ENCODE measurements at places on chromosomes 7 and 10. TPM values are rescaled to one million over a fixed set of nuclear protein-coding genes. Genes with fewer than 3 reads are reported as not detected.

Gene EN2
- not detected for total RNA-seq

Gene ADAMTS14
- total RNA-seq = 0.21 TPM

DNA sequence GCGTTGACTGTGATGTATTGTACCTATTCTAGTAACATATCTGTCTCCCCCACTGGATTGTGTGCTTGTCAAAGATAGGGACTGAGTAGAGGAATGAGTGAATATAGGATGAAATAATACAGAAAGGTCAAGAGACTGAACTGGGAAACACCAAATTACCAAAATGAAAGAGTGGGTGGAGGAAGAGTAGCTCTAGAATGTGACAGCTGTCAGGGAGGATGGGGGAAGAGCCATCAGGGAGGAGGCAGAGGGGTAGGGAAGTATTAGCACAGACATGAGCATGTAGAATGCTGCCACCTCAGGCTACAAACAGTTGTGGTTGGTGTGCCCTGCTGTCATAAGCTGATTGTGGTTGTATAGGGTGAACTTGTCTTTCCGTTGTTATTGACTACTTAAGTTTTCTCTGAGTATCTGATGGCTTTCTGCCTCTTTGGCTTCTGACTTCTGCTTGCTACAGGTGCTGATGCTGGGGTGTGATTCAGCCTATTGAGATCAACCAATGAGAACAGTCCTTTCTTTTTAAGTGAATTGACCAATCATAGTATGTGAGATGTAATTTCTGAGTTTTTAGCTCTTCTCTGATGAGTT, 5.6 kb downstream of the CCSER2 start:
- peaks cover 52% of the 10 kb centered on the region for H3K4me1 ChIP-seq
- H3K27me3 ChIP-seq = no peaks in the 10 kb centered on the region
- H3K4me3 ChIP-seq = peak overlapping the region; percentile 54
- DNase-seq = peak; percentile 54
- H3K36me3 ChIP-seq = peaks cover 7% of the 10 kb centered on the region
- peak overlapping the region; percentile 90 for H3K27ac ChIP-seq

Gene TMEM130
- total RNA-seq = 0.42 TPM

- no peaks in the 10 kb centered on the region for H3K4me1 ChIP-seq
- DNase-seq = no peak
- no peaks in the 10 kb centered on the region for H3K27me3 ChIP-seq
- H3K27ac ChIP-seq = no peak overlapping the region
- H3K4me3 ChIP-seq = no peak overlapping the region
These were observed 89.6 kb downstream of the PPP1R17 start for GRCh38 chr7:31776616-31777015.

- peaks cover 10% of the 10 kb centered on the region for H3K27me3 ChIP-seq
- H3K4me1 ChIP-seq = peaks cover 11% of the 10 kb centered on the region
- no peaks in the 10 kb centered on the region for H3K36me3 ChIP-seq
- no peak overlapping the region for H3K4me3 ChIP-seq
These were observed 70.4 kb downstream of the PYROXD2 start for GRCh38 chr10:98344589-98345038.

DNA sequence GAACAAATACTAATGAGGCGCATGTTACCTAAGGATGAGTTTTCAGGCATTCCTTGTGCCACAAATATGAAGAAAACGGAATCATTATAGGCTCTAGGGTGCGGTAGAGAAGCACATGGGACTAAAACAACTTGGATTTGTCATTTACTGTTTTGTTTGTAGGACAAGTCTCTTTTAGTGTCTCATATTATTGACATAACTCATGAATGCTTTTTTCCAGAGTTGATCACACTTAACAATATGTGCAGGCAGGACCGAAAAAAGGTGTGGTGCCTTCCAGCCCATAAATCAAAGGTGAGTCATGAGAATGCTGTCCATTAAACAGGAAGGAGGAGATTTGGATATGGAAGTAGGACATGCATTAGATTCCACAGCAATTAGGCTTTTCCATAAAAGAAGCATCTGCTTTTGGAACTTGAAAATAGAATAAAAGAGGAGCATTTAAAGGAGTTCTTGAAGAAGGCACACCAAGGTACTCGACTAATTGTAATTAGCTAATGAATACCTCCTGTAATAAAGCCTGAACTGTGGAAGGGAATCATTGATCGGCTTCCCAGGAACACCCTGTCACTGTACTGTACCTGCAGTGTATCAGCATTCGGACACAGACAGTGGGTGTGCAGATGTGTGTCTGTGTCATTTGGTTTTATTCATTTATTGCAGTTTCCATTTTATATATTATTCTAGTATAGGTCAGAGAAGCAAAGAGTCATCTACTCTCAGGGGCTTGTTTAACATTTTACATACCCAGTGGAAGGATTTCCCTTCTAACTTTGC, 119.7 kb upstream of the KLF14 start:
- H3K27ac ChIP-seq = no peak overlapping the region
- H3K4me3 ChIP-seq = no peak overlapping the region
- H3K4me1 ChIP-seq = no peaks in the 10 kb centered on the region
- no peaks in the 10 kb centered on the region for H3K27me3 ChIP-seq

GRCh38 chr10:32148864-32149251, 92.6 kb upstream of the KIF5B start:
- peak overlapping the region; percentile 94 for H3K27ac ChIP-seq
- peak overlapping the region; percentile 45 for H3K4me3 ChIP-seq
- no peaks in the 10 kb centered on the region for H3K27me3 ChIP-seq
- peaks cover 41% of the 10 kb centered on the region for H3K4me1 ChIP-seq
- DNase-seq = no peak

Gene ZNF804B
- total RNA-seq = not detected

GRCh38 chr10:38093816-38094157, 350 bp upstream of the ZNF37A start:
- peaks cover 26% of the 10 kb centered on the region for H3K4me1 ChIP-seq
- peak overlapping the region; percentile 87 for H3K4me3 ChIP-seq
- H3K36me3 ChIP-seq = peaks cover 38% of the 10 kb centered on the region
- no peak for DNase-seq

DNA sequence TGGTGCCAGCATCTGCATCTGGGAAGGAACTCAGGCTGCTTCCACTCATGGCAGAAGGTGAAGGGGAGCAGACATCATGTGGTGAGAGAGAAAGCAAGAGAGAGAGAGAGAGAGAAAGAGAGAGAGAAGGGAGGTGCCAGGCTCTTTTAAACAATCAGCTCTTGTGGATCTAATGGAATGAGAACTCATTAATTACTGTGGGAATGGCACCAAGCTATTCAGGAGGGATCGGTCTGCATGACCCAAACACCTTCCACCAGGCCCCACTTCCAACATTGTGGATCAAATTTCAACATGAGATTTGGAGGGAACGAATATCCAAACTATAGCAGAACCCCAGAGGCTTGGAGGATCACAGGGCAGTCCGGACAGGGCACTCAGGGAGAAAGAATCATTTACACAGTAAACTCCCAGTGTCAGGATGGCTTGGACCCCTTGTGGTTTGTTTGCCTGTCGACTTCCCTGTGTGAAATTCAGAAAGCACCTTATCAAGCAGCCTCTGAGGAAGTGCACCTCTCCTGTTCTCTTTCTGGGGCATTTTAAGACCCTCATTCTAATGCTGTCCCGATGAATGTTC, 308.5 kb downstream of the REEP3 start:
- no peaks in the 10 kb centered on the region for H3K27me3 ChIP-seq
- no peaks in the 10 kb centered on the region for H3K36me3 ChIP-seq
- no peak for DNase-seq
- no peaks in the 10 kb centered on the region for H3K4me1 ChIP-seq
- H3K4me3 ChIP-seq = no peak overlapping the region

- no peaks in the 10 kb centered on the region for H3K36me3 ChIP-seq
- no peak for DNase-seq
- no peak overlapping the region for H3K4me3 ChIP-seq
- H3K4me1 ChIP-seq = peaks cover 25% of the 10 kb centered on the region
- H3K27me3 ChIP-seq = peaks cover 5% of the 10 kb centered on the region
These were observed 23.3 kb downstream of the CALML3 start for GRCh38 chr10:5547931-5548660.

Gene AKR1C8
- 0.22 TPM for total RNA-seq

DNA sequence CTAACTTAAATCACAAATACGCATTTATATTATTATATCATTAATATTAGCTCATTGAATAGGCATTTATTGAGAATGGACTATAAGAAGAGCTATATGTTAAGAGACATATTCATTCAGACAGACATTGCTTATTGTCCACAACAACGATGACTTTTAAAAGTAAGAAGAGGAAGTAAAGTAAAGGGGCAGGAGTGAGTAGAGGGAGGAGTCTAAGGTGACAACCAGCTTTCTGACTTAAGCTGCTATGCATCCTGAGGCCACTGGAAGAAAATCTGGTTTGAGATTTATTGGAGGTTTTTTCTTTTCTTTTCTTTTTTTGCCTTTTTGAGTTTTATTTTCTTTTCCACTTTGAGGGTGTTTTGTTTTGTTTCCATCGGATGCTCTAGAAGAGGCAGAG, 723.5 kb downstream of the GRM8 start:
- no peak for DNase-seq
- no peak overlapping the region for H3K27ac ChIP-seq
- no peaks in the 10 kb centered on the region for H3K36me3 ChIP-seq
- H3K4me1 ChIP-seq = no peaks in the 10 kb centered on the region

Gene CLCN1
- total RNA-seq = not detected

- peaks cover 1% of the 10 kb centered on the region for H3K36me3 ChIP-seq
- H3K4me1 ChIP-seq = peaks cover 35% of the 10 kb centered on the region
- DNase-seq = peak; percentile 82
- H3K27ac ChIP-seq = peak within 1 kb of the TSS; percentile 80
These were observed at the start of gene IMPDH1 for GRCh38 chr7:128409596-128410450. Gene IMPDH1, minus strand, starts transcription at chr7:128409982. Its CDS starts 81 bp downstream, at chr7:128409901.

DNA sequence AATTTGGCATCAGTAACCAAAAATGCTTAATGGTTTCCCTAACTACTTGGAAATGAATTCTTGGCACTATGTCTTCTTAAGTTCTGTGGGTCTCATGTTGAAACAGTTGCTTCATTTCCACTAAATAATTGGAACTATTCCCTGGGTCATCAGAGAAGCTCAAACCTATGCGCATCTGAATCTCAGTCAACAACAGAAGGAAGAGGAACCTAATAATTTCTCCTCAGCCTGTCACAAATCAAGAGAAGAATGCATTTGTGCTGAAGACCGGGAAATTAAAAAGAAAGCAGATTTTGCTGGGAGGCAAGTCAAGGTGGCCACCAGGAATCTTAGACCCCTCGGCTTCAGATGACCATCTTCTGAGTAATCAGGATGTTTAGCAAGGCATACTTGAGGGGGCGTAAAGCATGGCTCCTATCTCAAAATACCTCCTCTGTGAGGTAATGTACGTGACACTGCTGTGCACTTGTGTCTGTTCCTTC, 41.4 kb downstream of the TOMM7 start:
- H3K27ac ChIP-seq = no peak overlapping the region
- H3K27me3 ChIP-seq = peaks cover 18% of the 10 kb centered on the region
- H3K4me1 ChIP-seq = no peaks in the 10 kb centered on the region
- no peak overlapping the region for H3K4me3 ChIP-seq
- DNase-seq = no peak

DNA sequence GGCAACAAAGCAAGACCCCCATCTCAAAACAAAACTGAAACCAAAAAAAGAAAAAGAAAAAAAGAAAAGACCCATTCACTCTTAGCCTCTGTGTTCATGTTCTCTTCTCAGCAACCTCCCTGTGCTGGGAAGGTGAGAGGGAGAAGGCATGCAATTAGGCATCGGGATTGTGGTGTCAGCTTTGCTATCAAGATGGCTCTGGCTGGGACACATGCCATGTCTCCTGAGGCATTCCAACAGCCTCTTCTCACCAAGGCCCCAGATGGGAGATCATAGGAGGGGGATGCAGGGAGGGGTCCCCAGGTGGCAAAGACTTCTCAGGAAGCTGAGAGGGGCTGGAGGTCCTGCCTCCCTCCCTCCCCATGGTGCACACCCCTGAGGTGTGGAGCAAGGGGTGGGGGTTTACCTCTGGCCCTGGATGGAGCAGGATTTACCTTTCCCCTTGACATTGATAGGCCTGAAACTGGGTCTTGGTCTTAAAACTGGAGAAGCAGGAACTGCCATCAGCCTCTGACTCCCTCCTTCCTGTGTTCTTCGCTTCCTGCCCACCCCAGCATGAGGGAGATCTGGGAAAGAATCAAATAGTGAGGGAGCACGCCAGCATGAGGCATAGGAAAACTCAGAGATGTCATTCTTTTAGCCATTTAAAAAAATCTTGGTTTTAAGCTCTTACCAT, 96.2 kb upstream of the DUSP5 start:
- H3K27ac ChIP-seq = no peak overlapping the region
- DNase-seq = no peak
- peaks cover 6% of the 10 kb centered on the region for H3K27me3 ChIP-seq
- peaks cover 5% of the 10 kb centered on the region for H3K36me3 ChIP-seq
- H3K4me1 ChIP-seq = peaks cover 55% of the 10 kb centered on the region
- H3K4me3 ChIP-seq = no peak overlapping the region

Gene CPVL
- total RNA-seq = not detected

DNA sequence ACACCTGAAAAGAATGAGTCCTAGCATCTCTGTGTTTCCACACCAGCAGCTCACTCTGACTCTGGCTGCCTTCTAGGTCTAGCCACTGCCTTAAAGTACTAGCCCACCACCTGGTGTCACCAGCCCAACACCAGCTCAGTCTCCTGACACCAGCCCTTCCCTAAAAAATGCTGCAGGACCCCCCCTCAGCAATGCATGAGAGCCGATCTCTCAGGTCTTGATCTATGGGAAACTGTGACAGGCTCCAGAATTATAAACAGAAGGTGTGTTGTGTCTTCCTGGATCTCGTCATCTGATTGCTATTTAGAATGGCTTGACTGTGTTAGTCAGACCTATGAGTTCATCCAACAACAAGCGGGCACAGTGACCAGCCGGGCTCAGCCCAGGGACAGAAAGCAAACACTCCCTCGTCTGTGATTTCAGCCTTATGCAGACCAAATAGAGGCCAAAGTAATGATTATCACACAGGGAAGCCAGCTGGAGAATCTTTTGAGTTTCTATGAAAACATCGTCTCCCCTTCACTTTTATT, 66.6 kb downstream of the CUBN start:
- H3K4me3 ChIP-seq = no peak overlapping the region
- H3K4me1 ChIP-seq = peaks cover 42% of the 10 kb centered on the region
- no peaks in the 10 kb centered on the region for H3K36me3 ChIP-seq
- no peak for DNase-seq
- peaks cover 17% of the 10 kb centered on the region for H3K27me3 ChIP-seq

GRCh38 chr7:57417736-57418135, 32.2 kb upstream of the ZNF716 start:
- DNase-seq = no peak
- H3K4me3 ChIP-seq = no peak overlapping the region
- H3K4me1 ChIP-seq = no peaks in the 10 kb centered on the region
- H3K27me3 ChIP-seq = no peaks in the 10 kb centered on the region
- no peaks in the 10 kb centered on the region for H3K36me3 ChIP-seq

- no peaks in the 10 kb centered on the region for H3K36me3 ChIP-seq
- H3K27me3 ChIP-seq = no peaks in the 10 kb centered on the region
- H3K4me3 ChIP-seq = no peak overlapping the region
- H3K27ac ChIP-seq = no peak overlapping the region
These were observed 111.7 kb downstream of the UNCX start for GRCh38 chr7:1344421-1344820.

Gene MAT1A
- total RNA-seq = not detected
